Kidney epithelial cell (primary cell): ENCODE measurements at places on chromosomes 5 and 9. TPM values are rescaled to one million over a fixed set of nuclear protein-coding genes. Genes with fewer than 3 reads are reported as not detected.

FOXD4L4 gene
- 0.07 TPM in 1 of 2 replicates, not detected in the other for total RNA-seq

PDLIM4 gene
- total RNA-seq = 146 and 164 TPM in 2 replicates

MEF2C gene
- 1.9 and 4.8 TPM in 2 replicates for total RNA-seq

C9orf153 gene
- total RNA-seq = not detected in 2 replicates

PIP5K1B gene
- 0.55 and 0.71 TPM in 2 replicates for total RNA-seq

ZNF474 gene
- total RNA-seq = 0.68 and 1.1 TPM in 2 replicates

YTHDC2 gene
- total RNA-seq = 18.4 and 20.4 TPM in 2 replicates

FAM78A gene
- total RNA-seq = 1.0 and 1.9 TPM in 2 replicates

WNK2 gene
- total RNA-seq = 9.7 and 17.1 TPM in 2 replicates

TRMO gene
- 23.9 and 39.0 TPM in 2 replicates for total RNA-seq

NPR2 gene
- 35.9 and 39.8 TPM in 2 replicates for total RNA-seq

FAM153A gene
- 0.41 TPM in 1 of 2 replicates, not detected in the other for total RNA-seq

ZNF883 gene
- total RNA-seq = 2.7 and 3.0 TPM in 2 replicates

LECT2 gene
- not detected in 2 replicates for total RNA-seq

OLFML2A gene
- total RNA-seq = 7.0 and 16.4 TPM in 2 replicates

C9orf43 gene
- 0.88 and 1.4 TPM in 2 replicates for total RNA-seq

ARHGEF28 gene
- total RNA-seq = 66.1 and 76.1 TPM in 2 replicates

CA9 gene
- total RNA-seq = 0.04 and 0.27 TPM in 2 replicates

SPINK7 gene
- not detected in 2 replicates for total RNA-seq

SLC34A3 gene
- 0.25 TPM in 1 of 2 replicates, not detected in the other for total RNA-seq
